ENCODE measurements at places on chromosomes 3 and 15.

- DNase-seq = no peak
Measured at GRCh38 chr15:56286213-56286612, 42.5 kb upstream of the RFX7 start.

DNA sequence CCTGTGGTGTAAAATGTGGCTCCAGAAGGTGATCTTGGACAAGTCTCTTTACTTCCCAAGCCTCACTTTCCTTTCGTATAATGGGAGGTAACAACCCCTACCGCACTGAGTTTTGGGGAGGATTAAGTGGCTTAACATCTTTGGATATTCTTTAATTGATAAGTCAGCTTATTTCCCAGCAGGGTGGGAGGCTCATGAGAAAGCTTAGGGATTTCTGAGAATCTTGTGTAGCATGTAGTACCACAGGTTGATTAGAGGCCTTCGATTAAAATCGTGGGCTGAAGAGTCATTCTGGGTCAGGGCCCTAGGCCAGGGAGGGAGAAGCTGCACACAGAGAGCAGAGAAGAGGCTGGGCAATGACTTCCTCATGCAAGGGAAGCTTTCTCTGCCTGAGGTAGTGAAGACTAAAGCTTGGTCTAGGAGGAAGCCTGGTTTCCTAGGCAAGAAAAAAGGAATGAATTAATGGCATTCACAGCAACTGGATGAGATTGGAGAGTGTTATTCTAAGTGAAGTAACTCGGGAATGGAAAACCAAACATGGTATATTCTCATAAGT is 1.5 kb upstream of the NMNAT3 start:
- DNase-seq = no peak

DNA sequence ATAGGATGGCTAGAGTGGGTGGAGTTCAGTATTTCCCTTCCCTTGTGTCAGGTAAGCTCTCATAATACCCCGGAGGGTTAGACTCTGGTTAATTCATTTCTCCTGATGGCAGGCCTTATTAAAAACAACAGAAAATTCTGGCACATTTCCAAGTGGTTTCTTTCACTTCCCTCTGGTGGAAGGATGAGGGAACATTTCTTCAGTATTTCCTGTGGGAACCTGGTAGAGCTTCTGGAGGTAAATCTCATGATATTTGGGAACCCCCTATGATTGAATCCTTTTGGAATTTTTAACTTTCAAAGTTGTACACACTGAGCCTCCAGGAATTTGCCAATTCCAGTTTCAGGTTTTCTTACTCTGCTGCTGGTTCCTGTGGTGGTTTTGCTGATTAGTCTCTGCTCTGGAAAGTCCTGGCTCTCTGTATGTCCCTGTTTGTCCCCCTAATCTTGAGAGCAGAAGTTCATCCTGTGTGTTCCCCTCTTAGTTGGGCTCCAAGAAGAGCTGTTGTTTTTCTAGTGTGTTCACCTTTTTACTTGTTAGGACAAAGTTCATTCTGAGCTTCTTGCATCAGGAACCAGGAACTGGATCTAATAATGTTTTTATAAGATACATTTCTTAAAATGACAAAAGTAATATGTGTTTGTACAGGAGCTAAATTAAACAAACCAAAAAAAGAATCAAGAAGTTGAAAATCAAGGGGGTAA is 12.1 kb downstream of the CHRNA7 start:
- DNase-seq = no peak

GRCh38 chr3:23256741-23257435 is 53.8 kb downstream of the UBE2E2 start:
- no peak for DNase-seq

GRCh38 chr15:83526319-83526718 is 79.2 kb downstream of the SH3GL3 start:
- DNase-seq = no peak

DNA sequence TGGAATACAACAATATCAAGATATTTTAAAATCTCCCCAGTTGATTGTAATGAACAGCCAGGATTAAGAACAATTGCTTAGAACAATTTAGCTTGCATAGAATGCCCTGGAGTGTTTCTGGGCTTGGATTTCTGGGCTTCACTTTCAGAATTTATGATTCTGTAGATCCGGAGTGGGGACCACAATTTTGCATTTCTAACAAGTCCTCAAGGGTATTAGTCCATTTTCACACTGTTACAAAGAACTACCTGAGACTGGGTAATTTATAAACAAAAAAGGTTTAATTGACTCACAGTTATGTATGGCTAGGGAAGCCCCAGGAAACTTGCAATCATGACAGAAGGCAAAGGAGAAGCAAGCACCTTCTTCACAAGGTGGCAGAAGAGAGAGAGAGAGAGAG is 54.3 kb upstream of the MYRIP start:
- no peak for DNase-seq

DNA sequence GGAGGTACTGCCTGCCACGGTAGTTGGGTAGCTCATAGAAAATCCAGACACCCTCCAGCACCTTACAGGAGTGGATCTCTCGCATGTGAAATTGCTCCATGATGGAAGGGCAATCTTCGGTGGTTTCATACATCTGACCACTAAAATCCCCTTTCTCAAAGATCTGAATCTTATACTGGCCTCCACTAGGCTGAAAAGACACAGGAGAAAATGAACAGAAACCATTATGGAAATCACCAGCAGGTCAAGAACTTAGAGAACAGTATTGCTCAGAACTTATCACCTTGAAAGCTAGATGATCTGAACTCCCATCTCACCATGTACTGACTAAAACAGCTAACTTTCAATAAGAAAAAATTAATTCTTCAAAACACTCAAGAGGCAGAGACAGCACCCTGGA is 5.4 kb downstream of the CRYGS start:
- DNase-seq = no peak

DNA sequence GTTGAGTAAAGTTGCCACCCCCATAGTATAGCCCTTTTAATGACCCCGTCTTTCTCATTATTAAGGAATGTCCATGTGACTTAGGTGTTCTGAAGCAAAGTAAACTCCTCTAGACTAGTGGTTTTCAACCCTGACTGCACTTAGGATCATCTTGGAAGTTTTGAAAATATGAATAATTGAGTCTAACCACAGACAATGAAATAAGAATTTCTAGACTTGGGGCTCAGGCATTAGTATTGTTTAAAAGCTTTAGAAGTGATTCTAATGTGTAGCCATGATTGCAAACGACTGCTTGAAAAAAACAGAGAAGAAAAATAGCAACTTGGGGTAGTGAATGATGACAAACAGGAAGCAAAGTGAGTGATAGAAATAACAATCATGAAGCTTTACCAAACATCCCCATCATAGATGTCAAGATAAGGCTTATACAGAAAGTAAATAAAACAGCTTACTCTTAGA is 35.0 kb downstream of the ALCAM start:
- DNase-seq = no peak

DNA sequence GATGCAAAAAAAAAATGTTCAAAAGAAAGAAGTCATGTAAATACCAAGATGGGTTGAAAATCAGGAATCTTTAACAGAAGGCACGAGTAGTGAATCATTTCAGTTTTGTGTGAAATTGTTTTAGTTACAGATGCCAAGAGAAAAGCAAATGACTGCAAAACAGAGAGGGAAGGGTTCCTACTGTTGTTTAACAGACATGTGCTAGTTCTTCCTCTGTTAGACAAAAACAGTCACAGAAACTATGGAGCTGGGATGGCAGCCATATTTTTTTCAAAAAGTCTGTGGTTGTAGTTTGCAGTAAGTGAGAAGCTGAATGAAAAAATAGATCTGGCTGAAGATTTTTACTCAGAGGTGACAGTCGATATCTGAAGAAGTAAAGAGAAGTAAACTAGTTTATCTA is 511.9 kb downstream of the ZIC1 start:
- DNase-seq = no peak

GRCh38 chr15:73755481-73755880 is 2.3 kb upstream of the INSYN1 start:
- DNase-seq = no peak

All from upper lobe of right lung (tissue), 1 donor.